Stimulated activated naive CD8-positive, alpha-beta T cell treated with anti-CD3 and anti-CD28 coated beads, Interleukin-15, Interleukin-2, amounts not matched to agents 100 U/mL and 50 U/mL, for 24 hours (primary cell): ENCODE measurements at places on chromosomes 6 and 20.

- DNase-seq: no peak
Observed at GRCh38 chr6:56528412-56528841, 114.3 kb downstream of the DST start.

- DNase-seq: peak; percentile 21
Observed at GRCh38 chr20:37202267-37202943, 23.1 kb upstream of the MROH8 start.

- no peak for DNase-seq
Observed at GRCh38 chr20:50372770-50373088, 137.5 kb upstream of the PTPN1 start.

GRCh38 chr20:51481341-51481914, 61.1 kb downstream of the NFATC2 start:
- DNase-seq: peak; percentile 69

DNA sequence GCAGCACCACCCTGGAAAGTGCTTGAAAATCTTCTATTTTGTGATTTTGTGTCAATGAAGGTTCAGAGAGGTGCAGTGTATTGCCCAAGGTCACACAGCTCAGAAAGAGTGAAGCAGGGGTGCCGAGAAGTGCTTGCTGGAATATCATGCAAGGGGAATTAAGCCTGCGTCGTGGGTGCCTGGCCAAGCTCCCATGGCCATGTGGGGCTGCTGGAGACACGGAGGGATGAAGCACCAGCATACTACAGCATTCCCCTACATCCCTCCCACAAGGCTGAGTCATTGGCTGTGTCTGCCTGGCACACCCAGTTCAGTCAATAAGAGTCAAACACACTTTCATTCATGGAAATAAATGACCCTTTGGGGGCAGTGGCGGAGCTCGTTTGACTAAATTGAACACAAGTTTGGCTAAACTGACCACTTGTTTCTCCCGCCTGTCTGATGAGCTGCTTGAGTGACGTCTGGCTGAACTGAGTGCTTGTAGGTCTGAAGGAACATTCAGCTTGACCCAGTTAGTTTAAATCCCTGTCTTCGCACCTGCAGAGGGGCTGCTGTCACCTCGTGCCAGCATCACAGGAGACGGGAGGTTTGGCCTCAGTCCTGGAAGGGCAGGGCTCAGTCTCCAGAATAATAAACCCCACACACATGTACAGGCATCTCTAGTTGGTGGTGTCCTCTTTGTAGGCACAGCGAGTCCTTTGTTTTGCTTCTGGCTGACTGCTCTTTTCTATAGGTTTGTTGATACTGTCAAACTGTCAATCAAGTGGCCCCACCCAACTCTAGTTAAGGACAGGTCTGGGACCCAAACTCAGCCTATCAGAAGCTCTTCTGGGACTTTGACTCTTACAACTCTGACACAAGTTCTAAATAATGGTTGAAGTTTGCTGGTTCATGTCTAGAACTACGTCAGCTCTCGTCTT, 8.4 kb upstream of the TGM2 start:
- DNase-seq: no peak

GRCh38 chr20:63775096-63775978, 35.8 kb downstream of the SLC2A4RG start:
- peak; percentile 58 for DNase-seq

- no peak for DNase-seq
Observed at GRCh38 chr6:166223079-166223478, 55.4 kb upstream of the TBXT start.

GRCh38 chr6:52393780-52394179, 26.4 kb upstream of the EFHC1 start:
- DNase-seq: no peak

GRCh38 chr6:30847421-30847970, 36.8 kb upstream of the DDR1 start:
- DNase-seq: no peak

GRCh38 chr6:135951169-135951568, 99.7 kb downstream of the PDE7B start:
- DNase-seq: no peak

DNA sequence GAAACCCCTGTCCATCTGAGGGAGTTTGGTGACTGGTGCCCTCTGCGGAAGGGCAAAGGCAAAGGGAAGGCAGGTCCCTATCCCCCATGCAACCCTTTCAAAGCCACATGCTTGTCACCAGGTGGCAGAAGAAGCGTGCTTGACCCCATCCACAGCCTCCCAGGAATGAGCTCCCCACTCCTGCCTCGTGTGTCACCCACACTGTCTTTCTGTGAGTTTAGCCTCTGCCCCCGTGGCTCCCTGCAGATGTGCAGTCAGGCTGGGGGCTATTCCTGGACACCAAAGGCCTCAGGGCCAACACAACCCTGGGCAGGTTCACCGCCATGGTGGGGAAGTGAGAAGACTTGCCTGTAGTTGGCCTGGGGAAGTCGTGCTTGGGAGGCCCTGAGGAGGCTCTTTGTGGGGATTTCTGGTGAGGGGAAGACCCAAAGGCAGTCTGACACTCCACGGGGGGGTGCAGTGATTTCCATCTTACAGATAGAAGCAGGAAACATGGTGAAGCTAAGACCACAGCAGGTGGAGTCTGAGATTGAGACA, 16.6 kb upstream of the PCMTD2 start:
- no peak for DNase-seq

GRCh38 chr20:50813101-50813643, 18.3 kb downstream of the BCAS4 start:
- no peak for DNase-seq

DNA sequence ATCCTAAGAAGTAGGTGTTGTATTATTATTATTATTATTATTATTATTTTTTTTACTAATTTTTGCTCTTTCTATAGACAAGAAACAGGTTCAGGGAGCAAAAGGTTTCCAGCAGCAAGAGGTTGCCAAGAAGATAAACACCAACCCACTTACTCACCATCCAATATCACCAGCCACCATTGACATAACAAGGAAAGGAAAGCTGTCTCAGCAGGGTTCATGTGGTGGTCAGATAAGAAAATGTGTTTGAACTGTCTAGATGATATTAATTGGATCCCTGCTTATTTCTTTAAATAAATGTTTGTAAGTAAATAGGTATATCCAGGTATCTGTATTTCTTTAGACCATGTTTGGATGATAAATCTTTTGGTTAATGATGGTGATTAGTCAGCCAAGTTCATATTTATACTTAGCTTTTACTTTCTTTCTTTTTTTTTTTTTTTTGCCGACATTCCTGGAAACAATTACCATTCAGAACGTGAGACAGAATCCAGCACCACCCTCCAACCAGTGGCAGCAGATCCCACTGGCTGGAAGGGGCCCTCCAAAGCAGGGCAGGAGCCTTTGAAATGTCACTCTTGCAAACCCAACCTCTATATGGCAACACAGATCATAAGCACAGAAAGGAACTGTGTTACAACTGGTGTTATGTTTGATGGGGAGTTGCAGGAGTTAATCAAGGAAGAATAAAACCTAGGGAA, 139.2 kb upstream of the ECI2 start:
- DNase-seq: no peak

- DNase-seq: no peak
Observed at GRCh38 chr6:145848541-145848940, 33.9 kb upstream of the FBXO30 start.

DNA sequence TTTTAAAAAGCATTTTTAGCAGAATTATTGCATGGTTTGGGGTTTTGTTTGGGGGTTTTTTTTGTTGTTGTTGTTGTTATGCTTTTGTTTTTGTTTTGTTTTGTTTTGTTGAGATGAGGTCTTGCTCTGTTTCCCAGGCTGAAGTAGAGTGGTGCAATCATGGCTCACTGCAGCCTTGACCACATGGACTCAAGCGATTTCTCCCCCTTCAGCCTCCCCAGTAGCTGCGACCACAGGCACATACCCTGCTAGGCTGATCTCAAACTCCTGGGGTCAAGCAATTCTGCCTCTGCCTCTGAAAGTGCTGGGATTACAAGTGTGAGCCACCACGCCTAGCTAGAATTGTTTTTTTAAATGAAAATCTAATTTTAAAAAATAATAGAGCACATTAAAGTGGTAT, 35.7 kb downstream of the UBR2 start:
- DNase-seq: no peak

GRCh38 chr6:7846966-7847818, 63.4 kb downstream of the TXNDC5 start:
- DNase-seq: no peak

- no peak for DNase-seq
Observed at GRCh38 chr20:20624914-20625313, 87.5 kb downstream of the RALGAPA2 start.

DNA sequence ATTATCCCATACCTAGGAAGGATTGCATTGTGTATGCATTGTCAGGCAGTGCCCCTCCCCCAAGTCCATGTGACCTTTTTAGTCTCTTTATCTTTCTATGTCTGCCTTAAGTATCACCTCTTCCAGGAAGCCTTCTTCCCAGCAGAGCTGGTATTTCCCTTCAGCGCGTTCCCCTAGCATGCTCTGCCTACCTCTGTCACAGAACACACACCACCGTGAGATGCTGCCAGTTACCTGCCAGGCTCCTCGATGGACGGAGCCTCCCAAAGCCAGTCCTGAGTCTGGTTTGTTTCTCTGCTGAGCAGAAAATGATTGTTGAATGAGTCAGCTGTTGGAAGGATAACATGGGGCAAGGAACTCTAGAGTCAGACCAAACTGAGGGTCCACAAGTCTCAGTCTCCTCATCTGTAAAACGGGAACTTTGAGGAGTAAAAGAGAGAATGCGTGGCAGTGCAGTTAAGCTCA, 11.3 kb upstream of the ZNF335 start:
- no peak for DNase-seq

DNA sequence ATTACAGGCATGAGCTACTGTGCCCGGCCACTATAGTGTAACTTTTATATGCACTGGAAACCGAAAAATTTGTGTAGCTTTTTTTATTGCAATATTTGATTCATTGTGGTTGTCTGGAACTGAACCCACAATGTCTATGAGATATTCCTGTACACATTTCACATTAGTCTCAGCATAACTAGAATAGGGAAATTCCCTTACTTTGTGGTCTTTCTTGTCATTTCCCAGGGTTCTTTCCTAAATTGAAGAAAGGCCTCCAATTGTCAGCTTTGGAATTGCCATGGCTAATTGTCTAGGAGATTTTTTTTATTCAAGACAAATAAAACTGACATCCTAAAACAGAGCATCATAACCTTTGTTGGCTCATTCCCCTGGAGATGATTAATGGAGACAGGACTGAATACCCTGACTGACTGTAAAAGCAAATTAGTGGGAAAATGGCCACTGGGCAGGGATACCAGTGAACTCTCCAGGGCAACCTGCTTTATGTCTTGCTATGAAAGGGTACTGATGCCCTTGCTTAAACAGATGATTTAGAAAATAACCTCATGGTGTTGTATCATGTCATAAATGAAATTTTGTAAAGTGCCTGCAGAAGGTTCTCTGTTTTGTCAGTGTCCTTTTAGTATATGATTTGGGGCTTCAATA, 576.9 kb downstream of the RFPL4B start:
- no peak for DNase-seq

DNA sequence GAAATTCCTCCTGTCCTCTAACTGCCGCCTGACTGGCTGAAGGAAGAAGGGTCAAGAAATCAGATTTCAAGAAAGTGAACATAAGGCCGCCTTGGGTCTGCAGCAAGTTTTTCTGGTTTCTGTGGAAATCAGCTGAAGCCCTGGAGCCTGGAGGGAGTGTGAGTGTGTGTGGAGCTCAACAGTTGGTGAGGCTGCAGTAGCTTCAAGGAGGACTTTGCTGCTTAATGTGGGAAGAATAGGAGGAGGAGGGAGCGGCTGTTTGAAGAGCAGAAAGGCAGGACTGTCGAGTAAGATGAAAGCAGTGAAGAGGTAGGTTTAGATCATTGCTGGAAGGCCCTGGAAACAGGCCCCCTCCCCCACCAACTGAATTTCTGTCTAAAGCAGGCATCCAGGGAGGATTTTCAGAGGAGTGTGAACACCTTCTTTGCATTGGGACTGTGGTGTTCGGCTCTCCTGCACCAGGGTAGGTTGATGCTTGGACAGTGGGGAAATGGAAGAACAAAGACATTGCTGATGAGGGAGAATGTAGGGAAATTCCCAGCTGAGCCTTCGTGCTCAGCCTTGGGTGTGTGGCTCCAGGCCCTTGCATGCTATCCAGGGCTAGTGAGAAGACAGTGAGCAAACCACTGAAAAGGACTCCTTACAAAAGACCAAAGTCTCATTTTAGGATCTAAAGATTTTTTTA, 79.5 kb upstream of the VSTM2L start:
- DNase-seq: no peak

DNA sequence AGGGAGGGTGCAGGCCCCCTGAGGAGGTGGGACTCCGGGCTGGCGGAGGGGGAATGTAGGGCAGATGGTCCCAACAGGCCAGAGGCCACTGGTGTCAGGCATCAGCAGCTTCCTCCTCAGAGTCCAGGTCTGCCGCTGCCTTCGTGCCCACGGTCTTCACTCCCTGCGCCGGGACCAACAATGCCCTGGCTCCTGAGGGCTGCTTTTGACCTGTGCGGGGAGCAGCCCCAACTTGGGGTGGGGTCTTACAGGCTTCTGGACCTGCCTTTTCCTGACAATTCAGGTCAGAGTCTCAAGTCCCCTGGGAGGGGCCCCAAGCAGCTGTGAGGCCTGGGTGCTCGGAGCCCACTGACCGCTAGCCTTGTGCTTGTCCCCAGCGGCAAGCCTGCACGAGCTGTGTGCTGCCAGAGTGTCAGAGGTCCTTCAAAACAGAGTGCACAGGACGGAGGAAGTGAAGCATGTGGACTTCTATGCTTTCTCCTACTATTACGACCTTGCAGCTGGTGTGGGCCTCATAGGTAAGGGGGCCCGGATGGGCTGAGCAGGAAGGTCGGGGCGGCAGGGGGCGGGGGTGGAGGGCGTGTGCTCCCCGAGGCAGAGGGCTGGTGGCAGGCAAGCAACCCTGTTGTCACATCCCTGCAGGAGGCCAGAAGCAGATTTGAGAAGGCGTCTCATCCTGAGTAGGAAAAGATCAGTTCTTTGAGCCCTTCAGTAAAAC, 25.3 kb upstream of the PYGB start:
- no peak for DNase-seq

GRCh38 chr6:139364302-139364981, 10.0 kb downstream of the CITED2 start:
- no peak for DNase-seq

DNA sequence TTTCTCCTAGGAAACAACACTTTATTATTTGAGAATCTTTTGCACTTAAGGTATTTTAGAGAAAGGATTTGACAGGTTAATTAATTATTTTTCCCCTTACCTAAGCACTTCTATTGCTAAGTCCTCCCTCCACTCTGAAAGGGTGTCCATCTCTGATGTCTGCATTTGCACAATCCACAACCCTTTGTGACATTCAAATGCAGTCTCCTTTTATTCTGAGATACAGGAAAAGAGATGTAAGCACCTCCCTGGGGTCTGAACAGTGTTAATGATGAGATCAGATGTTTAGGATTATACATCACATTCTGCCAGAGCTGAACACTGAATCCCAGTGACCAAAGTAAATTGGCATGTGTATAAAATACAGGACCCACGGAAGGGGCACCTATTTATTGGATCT, 864.2 kb upstream of the FLRT3 start:
- no peak for DNase-seq

- DNase-seq: no peak
Observed at GRCh38 chr20:15523400-15523799, 1049.8 kb downstream of the KIF16B start.

DNA sequence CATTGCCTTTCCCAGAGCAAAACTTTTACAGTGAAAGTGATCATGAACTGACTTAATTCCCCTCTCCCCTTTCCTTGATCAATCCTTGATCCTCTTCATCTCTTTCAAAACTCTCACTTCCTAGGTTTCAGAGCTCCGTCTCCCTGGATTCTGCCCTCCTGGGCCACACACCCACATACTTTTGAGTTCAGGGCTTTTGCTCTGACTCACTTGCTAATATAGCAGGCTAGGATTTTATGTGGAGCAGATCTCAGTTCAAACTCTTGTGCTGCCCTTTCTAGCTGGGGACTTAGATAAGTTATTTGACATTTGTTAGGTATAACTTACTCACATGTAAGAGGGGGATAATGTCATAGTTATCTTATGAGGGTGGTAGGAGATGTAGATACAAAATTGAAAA, 109.1 kb upstream of the MLIP start:
- DNase-seq: no peak
